ENCODE measurements at places on chromosomes 5 and 9. TPM values are rescaled to one million over a fixed set of nuclear protein-coding genes. Genes with fewer than 3 reads are reported as not detected.

The RASGEF1C gene
- not detected for total RNA-seq

The PHF24 gene
- total RNA-seq, result 0.39 TPM

The SGCD gene
- 3.9 TPM for total RNA-seq

The GNA14 gene
- total RNA-seq, result 4.8 TPM

The ARAP3 gene
- total RNA-seq, result 24.2 TPM

GRCh38 chr9:87751423-87751822 lies 25.5 kb downstream of the CTSL start:
- DNase-seq, result no peak

DNA sequence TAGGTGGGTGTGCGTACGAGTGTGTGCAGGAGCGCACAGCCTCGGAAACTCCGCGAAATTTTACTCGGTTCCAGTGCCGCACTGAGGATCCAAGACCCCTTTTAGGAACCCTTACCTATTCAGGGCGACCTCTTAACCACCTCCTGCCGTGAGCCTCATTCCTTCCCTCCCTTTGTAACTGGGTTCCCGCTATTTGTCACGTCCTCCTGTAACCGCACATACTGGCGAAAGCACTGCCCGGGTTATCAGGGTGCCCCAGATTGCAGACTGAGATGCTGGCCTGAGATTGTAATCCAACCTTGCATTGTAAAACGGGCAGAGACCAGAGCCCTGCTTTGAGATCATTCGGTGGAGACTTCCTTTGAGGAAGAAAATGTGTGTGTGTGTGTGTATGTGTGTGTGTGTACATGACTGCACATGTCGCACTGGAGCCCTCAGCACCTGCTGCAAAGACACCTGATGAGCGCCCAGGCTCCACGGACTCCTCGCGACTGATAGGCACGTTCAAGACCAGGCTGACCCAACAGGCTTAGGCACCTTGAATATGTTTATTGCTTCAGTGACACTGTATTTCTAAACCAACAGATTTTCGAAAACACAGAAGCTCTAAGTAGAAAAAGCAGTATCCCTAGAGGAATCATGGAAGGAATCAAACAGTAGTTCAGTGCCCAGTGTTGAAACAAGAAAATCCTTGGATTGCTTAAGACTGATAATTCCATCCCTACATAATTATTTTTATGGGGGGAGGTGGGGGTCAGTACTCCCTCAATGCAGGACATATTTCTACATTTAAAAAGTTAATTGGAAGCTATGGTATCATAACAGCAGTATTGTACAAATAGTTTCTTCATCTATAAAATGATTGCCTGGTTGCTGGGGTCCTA lies 86.5 kb upstream of the TNFAIP8 start:
- no peak for DNase-seq

DNA sequence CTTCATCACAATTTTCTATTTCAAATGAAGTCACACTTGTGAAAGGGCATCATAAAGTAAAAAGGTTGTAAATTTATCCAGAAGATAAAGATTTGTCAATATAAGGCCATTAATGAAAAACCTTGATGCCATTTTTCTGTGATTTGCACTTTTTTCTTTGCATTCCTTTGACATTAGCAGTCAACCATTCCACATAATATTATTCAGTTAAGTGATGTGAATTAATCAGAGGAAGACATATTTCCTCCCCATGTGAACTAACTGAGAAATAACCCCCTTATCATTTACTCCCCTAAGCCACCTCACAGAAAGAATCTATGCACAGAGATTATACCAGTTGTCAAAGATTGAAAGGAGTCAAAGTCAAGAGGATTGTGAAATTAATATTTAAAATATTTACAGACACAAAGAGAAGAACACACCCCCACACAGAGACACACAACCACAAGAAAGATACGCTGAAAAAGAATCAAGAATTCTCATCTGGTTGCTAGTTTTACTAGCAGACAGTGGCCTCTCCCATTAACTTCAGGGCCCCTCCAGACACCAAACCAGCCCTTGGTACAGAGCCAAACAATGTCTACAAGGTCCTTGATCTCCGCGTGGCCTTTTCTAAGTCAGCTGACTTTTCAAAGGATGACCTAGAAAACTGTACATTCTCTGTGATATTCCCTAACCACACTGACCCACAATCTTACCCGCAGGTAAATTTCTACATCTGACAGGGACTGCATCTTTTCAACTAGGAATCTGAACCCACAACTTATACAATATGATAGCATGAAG lies 29.5 kb downstream of the GNAQ start:
- DNase-seq, result no peak

DNA sequence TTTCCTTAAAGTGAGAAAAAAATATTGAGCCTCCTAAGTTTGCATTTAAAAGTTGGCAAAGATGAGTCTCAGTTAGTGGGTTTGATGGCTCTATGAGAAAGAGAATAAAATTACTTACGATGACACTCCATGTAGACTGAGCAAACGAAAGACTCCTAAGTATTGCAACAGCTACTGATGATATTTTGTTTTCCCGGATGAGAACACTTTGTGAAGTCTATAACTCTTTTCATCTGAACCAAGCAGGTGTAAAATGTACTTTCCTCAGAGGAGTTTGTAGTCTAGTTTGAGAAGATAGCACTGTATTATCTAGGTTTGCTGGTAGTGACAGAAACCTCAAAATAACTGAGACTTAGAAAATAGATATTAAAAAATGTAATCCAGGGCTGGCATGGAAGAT lies 1.7 kb upstream of the ITK start:
- no peak for DNase-seq

DNA sequence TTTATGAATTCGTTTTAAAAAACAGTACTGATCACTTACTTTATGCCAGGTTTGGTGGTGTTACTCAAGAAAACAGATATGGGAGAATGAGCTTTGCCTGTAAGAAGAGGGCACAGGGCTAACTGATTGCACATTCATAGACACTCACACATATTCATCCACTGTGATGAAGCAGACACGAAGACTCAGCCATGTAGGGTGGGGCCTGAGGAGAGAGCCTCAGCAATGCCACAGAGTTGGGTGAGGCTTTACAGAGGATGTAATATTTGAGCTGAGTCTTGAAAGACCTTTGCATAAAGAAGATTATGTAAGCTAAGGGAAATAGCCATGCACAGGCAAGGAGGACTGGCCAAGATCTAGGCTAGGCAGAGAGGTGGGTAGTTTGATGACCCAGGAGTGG lies 472.8 kb downstream of the PSAT1 start:
- DNase-seq, result no peak

GRCh38 chr5:44085083-44085482 lies 304.1 kb downstream of the FGF10 start:
- no peak for DNase-seq

DNA sequence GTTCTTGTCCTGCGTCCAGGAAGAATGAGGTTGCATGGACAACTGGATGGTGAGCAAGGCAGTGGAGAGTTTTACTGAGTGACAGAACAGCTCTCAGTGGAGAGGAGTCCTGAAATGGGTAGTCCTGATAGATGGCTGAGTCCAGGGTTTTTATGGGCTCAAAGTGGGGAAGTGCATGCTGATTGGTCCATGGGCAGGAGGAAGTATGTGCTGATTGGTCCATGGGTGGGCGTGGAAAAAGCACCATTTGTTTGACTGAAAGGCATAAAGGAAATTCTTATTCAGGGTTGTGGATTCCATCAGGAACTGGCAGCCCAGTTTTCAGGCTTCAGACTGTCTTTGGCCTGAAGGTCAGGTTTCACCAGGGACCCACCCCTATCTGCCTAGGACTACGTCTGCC lies 10.6 kb downstream of the FSD1L start:
- no peak for DNase-seq

- no peak for DNase-seq
These were observed 147.2 kb upstream of the LHFPL2 start for GRCh38 chr5:78795757-78796156.

DNA sequence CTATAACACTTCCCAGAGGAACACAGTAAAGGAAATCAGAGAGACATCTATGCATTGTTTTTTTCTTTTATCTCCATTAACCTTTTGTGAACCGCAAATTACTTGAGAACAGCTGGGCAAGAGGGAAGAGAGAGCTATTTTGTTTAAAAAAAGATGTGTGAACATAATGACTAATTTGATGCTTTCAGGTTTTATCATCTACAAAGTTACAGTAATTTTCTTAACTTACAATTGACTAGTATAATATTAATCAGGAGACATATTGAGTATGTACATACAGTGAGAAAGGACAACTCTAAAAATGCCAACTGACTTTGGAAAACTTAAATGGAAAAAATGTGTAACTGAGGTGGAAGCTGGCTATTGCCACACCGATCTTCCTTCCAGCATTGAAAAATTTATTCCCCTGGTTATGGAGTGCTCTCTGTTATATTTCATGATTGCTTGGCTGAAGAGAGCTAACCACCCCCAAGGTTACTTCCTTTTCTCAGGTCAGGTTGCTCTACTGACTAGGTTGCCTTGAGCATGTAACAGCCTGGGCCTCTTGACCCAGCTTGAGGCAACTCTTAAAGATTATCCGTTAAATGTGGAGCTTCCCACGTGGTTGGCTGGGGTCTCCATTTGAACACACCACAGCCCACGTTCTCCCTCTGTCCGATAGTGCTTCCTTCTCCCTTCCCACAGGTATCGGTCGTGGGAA lies 62.6 kb upstream of the C6 start:
- DNase-seq, result no peak

DNA sequence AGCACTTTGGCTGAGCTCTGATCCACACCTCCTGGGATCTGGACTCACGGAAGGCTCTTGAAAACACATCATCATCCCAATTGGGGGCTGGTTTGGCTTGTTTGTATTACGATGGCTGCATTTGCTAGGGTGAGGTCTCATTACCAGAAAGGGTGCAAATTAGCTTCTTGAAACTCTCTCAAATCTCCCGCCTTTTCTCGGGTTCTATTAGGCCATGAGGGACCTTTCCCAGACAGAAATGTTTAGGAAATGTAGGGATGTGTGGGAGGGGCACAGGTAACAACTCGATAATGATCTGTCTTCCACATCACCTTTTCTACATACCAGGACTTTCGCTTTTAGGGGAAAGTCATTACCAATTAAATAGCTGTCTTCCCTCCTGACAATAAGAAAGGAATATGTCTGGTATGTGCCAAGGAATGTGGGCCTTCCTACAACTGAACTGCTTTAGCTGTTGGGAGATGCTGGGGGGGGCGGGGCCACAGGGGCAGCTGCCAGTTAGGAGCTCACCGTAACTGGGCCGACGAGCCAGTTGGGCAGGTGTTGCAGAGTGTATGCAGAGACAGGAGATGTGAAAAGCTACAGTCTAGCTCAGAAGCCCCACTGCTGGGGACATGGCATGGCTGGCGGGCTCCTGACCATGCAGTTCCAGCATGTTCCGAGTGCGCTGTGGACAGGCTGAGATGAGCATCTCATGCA lies 71.2 kb downstream of the AK8 start:
- DNase-seq, result peak; percentile 82

DNA sequence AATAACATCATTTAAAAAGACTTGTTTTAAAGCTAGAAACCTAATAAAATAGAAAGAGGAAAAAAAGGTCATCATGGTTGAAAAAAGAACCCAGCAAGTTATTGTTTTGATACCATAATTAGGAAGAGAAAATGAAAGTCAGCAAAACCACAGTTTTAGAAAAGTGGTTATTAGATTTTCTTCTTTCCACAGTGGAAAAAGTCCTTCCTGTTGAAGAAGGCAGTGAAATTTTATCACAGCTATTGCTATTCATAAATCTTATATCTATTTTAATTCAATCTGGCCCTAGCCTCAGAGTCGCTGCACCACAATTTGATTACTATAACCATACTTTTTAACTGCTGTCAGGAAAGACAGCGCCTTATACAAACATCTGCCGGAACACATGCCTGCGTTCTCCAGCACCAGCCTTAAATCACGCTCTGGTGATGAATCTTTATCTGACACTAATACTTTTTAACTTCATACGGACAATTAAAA lies 60.3 kb downstream of the MAPKAP1 start:
- no peak for DNase-seq

DNA sequence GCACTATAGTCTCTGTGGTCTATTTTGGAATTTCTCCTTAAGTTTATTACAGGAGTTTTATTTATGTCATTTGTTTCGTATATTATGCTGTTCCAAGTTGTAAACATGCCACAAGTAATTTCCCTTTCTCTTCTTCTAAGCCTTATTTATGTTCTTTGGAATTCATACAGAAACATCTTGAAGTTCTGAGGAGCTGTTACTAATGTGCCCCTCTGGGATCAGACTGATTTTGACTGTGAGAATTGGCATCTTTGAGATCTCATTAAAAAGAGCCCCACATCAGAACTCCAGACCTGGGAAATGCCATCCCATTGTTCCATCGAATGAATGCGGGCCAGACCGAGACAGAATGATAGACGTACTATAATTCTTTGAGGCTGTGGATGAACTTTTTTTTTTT lies 138.8 kb upstream of the CD180 start:
- no peak for DNase-seq

- no peak for DNase-seq
These were observed 60.2 kb downstream of the FEM1C start for GRCh38 chr5:115484368-115484767.

DNA sequence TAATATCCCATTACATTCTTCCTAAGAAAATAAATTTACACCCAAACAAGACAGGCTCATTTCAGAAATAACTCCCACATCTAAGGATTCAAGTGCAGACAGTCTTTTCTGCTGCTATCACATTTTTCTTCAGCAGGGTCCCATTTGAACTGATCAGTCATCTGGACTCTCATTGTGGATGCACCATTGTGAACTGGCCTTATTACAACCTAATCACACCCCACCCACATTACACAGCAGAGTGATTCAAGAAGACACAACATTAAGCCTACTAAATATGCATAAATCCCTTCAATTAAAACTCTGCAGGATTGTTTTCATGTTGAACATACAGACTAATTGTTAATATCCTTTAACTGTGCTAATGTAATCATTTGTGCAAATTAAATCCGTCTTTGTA lies 146.2 kb downstream of the CDH12 start:
- no peak for DNase-seq

DNA sequence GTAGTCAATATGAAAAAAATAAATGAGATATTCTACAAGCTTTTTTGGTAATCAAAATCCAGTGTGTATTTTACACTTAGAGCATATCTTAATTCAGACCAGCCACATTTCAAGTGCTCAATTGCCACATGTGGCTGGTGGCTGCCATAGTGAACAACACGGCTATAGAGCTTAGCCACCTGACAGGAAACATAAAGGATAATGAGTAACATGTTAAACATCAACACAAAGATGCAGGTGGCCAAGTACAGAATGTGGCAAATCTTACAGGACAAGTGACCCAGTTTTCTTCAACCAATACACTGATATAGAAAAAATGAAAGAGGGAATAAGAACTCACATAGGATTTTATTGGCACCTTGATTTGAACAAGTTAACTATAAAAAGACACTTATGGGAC lies 61.4 kb downstream of the KIF24 start:
- no peak for DNase-seq
